ENCODE measurements at places on chromosomes 16 and 17.

- DNase-seq = no peak
Observed at GRCh38 chr16:87653234-87653633, 50.9 kb downstream of the JPH3 start.

DNA sequence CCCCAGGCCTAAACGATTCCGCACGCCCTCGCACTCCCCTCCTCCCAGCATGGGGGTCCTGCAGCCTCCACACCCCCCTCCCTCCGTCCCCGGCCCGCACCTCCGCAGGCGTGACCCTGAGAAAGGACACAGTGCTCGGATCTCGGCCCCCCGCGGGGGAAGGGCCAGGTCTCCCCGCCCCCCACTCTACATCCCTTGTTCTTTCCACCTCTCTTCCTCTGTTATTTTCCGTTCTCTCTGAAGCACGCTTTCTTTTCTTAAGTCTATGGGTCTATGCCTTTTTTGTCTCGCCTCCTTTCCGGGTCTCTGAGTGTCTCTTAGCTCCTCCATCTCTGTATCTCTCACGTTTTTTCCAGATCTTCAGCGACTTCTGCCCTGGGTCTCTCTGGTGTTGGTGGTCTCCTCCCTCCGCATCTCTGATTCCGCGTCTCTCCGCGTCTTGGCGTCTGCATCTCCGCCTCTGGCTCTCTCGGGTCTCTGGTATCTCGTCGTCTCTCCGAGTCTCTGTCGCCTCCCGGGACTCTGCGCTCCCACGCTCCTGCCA lies 2.1 kb upstream of the HES7 start:
- DNase-seq = no peak

- DNase-seq = no peak
Observed at GRCh38 chr17:13638855-13639458, 37.2 kb upstream of the HS3ST3A1 start.

DNA sequence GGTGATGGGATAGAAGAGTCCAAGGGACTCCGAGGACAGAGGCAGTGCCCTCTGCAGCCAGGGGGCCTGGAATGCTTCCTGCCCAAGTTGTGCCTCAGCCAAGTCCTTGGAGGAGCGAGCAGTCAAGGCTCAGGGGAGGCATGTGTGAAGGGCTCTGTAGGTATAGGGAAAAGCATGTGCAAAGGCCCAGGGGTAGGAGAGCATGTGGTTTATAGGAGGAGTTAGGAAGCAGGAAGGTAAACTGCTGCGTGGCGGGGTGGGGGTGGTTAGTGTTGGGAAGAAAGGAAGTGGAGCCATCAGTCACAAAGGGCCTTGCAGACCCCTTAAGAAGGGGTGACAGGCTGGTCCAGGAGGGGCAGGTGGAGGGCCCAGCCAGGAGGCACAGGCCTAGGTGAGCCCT lies 7.2 kb downstream of the POLR3E start:
- no peak for DNase-seq

DNA sequence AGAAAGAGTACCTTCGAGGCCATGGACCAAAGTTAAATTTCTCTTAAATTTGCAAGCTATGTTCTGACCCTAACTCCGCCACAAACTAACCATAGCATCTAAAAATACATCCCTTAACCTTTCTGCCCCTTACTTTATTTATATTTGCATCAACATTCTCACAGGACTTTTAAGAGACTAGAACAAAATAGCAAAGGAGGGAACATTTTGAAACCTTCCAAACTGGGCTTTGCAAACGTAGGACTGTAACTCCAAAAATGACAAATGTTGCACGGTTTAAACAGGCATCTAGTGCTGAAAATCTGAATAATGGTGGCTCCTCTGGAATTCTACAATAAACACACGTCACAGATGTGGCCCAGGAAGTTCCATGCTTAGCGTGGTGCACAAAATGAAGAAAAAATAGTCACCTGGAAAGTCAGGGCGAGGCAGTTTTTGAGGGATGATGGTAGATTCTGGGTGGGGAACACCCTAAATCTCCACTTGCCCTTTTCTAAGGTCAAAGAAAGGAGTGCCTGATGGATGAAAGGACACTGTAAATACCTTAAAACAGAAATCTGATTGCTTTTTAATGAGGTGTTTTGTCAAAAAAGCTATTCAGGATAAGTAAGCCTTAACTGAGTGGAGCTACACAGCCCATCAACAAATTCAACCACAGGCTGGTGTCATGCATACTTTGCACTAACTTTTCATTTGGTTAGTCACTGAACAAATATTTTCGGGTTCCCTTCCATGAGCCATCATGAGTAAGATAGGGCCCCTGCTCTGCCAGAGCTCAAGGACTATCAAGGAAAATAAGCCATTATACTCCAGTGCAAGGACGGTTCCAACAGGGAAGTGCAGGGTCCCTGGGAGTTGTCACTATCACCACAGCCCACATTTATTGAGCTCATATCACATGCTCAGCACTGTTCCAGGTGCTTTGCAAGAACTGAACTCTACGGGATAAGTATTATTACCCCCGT lies 21.2 kb downstream of the ARHGAP17 start:
- DNase-seq = no peak

DNA sequence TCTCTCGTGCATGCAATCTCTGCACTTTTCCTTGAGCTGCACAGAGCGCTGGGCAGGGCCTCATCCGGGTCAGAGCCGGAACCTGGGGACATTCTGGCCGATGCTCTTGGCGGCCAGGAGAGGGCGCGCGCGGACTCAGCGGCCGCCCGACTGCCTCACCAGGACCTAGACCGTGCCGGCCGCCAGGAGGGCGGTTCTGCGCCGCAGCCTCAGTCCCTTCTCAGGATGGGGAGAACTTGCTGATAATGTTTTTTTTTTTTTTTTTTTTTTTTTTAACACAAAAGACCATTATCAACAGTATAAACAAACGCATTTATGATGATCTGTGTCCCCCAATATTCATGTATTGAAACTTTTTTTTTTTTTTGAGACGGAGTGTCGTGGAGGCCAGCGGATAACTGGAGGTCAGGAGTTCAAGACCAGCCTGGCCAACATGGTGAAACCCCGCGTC lies 8.1 kb upstream of the FLYWCH2 start:
- peak; percentile 70 for DNase-seq

GRCh38 chr16:54812229-54812628 lies 118.4 kb upstream of the IRX5 start:
- no peak for DNase-seq

GRCh38 chr16:12079412-12079965 lies 103.0 kb downstream of the SNX29 start:
- DNase-seq = no peak

- no peak for DNase-seq
Observed at GRCh38 chr17:31015639-31016038, 44.8 kb downstream of the RNF135 start.

- DNase-seq = peak; percentile 31
Observed at GRCh38 chr17:34241062-34241461, 14.0 kb upstream of the CCL2 start.

GRCh38 chr16:83046664-83047063 lies 419.9 kb downstream of the CDH13 start:
- DNase-seq = no peak

- no peak for DNase-seq
Observed at GRCh38 chr17:40307001-40307730, 1.8 kb upstream of the RARA start.

DNA sequence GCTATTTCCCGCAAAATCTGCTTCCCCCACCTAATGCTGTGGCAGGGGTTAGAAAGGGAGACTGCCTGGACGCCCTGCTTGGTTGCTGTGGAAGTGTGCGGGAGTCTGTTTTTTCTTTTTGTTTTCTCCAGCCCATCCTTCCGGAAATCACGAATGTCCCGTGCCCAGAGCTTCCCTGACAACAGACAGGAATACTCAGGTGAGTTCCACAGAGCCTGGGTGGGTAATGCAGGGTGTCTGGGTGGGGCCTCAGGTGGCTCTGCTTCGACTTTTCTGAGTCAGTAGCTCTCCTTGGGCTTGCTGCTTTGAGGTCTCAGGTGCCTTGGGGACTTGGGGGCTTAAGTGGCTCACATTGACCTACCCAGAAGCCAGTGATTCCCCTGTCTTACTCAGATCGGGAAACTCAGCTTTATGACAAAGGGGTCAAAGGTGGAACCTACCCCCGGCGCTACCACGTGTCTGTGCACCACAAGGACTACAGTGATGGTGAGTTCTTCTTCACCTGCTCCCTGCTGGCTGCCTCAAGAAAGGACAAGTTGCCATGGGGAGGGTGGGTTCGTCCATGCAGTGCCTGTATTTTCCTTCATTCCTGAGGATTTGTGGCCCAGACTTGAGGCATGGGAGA lies 11.4 kb downstream of the LIMD2 start:
- DNase-seq = no peak

GRCh38 chr16:47858333-47858982 lies 297.3 kb downstream of the ABCC12 start:
- no peak for DNase-seq

DNA sequence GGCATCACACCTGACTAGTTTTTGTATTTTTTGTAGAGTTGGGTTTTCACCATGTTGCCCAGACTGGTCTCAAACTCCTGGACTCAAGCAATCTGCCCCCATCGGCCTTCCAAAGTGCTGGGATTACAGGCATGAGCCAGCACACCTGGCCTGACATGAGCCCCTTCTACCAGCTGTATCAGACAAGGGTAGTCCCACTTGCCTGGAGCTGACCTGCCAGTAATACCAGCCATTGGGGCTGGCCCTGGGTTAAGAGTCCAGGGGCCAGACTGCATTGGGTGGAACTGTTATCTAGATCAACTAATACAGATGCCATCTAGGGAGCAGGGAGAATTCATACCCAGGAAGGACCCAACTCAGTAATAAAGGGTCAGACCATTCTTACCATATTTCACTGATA lies 28.1 kb downstream of the WSB1 start:
- no peak for DNase-seq

DNA sequence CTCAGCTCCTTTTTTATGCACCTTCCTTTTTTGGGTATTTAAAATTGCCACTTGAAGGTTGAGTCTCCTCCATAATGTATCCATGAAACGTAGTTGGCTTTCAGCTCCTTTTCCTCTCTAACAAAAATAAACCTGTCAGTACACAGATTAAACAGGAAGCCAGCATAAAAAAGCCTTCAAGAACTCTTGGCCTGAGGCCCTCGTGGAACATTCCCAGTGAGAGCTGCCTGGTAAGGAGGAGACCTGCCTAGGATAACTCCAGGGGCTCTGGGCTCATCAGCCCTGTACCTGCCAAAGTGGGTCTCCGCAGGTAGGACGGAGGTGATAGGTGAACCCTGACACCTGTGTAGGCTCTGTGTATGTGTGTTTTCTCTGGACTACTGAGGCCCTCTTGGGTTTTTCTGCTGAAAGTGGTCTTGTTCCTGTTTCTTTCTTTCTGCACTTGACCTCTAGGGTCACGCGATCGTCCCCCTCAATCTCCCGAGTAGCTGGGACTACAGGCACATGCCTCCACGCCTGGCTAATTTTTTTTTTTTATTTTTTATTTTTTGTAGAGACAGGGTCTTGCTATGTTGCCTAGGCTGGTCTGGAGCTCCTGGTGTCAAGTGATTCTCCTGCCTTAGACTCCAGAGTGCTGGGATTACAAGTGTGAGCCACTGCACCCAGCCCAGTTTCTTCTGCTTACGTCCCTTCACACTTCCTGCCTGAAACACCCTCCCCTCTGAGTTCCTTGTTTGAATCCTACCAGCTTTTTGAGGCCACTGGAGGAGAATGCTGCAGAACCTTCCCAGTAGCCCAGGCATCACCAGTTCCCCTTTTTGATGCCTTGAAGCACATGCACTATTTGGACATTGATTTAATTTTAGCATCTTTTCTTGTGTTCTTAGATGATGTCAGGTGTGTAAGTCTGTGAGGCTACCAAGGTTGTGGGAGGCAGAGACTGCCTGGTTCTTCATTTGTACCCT lies 9.8 kb downstream of the PGS1 start:
- DNase-seq = no peak

GRCh38 chr16:84643180-84643583 lies 5.1 kb upstream of the KLHL36 start:
- DNase-seq = no peak

- no peak for DNase-seq
Observed at GRCh38 chr16:81532491-81533174, 88.0 kb downstream of the CMIP start.

GRCh38 chr17:76104896-76105231 lies 1.3 kb upstream of the EXOC7 start:
- DNase-seq = no peak

DNA sequence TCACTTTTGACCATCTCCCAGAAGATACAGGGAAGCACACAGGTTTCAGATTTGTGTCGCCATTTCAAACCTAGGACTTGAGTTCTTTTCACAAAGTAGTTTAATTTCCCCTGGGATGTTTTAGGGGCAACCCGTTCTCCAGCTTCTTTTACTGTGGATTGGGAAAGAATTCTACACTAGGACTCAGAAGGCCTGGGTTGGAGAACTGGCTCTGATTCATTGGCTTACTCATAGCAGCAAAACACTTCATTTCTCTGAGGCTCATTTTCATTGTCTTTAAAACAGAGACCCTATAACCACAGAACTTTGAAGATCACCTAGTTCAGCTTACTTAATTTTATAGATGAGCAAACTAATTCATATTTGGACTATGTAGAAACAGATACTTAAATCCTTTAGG lies 175.9 kb upstream of the SALL1 start:
- no peak for DNase-seq

DNA sequence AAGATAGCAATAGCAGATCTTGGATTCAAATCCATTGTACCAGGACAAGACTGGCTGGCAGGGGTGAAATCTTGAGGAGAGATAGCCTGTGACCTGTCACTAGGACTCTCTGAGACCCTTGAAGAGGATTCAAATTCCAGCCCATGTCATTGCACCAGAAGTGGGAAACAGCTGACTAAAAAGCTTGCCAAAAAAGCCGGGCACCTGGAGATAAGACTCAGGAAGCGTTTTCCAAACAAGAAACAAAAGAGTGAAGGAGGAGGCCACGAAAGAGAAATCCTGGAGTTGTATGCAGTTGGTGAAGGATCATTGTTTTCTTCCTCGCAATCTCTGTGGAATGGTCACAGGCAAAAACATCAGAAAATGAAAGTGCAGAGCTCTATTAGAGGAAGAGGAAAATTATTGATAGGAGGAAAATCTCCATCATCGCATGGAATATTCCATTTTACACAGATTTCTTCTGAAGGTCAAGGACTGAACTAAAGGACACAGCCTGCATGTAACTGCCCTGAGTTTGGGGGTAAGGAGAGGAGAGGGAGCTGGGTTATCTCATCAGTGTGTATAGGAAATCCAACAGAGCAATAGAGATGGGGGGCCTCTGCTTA lies 9.0 kb upstream of the WSB1 start:
- DNase-seq = no peak

- DNase-seq = no peak
Observed at GRCh38 chr16:64408699-64409098, 713.2 kb downstream of the CDH11 start.

DNA sequence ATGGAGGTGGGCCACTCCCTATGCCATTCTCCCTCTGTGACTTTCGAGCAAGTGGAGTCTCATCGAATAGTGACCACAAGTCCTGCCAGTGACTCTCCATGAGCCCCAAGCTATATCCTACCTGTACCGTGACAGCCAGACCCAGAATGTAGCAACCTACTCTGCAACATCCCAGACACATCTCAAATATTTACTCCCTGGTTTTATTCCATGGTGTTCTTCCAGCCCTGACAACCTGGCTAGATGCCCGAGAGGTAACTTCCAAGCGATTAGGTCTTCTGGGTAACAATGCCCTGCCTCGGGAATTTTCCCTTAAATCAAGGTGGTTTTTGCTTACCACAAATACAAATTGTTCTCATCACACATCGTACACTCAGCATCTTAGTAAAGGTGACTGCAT lies 211.7 kb downstream of the ZFHX3 start:
- DNase-seq = no peak

- no peak for DNase-seq
Observed at GRCh38 chr16:75100603-75100990, 16.0 kb downstream of the LDHD start.

GRCh38 chr16:30764816-30765465 lies 2.8 kb downstream of the RNF40 start:
- DNase-seq = no peak
